Caco-2 (cell line): ENCODE measurements at places on chromosomes 4 and X. TPM values are rescaled to one million over a fixed set of nuclear protein-coding genes. Genes with fewer than 3 reads are reported as not detected.

DNA sequence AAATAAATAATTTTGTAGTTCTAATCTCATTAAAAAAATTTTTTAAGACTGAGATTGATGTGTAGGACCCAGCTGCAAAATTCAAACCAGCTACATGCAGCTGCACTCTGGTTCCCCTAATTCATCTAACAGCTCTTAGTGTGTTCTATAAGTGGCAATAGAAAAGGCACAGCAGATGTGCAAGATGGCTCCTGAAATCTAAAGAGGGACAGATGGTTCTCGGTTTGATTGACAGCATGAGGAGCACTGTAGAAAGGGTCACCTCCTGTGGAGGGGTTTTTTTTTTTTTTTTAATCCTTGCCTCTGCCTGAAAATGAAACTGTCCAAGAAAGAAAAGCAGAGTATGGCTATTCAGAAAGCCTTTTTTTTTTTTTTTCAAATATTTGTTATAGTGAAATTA lies 16.9 kb upstream of the OCIAD1 start:
- DNase-seq, result no peak

DNA sequence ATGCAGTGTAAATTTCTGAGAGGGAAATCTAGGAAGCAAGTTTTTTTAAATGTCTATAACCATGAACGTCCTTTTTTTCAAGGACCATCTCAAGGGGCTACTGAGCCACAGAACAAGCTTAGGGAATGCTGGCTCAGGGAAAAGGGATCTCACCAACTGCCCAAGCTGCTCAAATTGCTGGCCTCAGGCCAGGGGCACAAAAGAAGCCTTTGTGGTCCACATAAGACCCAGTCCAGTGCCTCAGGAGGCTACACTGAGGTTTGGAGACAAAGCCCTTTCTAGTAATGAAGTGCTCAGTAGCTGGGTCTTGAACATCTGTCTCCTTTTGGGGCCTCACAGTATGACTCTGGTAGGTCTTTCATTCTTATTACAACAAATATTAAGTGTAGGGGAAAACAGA lies 305.5 kb downstream of the RAB28 start:
- DNase-seq, result no peak

ARMCX4 gene
- 3.2 and 5.0 TPM in 2 replicates for total RNA-seq

- no peak for DNase-seq
These were observed 1351.8 kb downstream of the FSTL5 start for GRCh38 chr4:160811956-160812355.

- DNase-seq, result no peak
These were observed 219.1 kb upstream of the AMOT start for GRCh38 chrX:113059714-113060113.

WDR17 gene
- total RNA-seq, result 0.16 and 0.52 TPM in 2 replicates

- DNase-seq, result peak; percentile 7
These were observed 1.7 kb upstream of the SRP72 start for GRCh38 chr4:56465599-56466295.

POLA1 gene
- total RNA-seq, result 21.6 and 23.5 TPM in 2 replicates

DNA sequence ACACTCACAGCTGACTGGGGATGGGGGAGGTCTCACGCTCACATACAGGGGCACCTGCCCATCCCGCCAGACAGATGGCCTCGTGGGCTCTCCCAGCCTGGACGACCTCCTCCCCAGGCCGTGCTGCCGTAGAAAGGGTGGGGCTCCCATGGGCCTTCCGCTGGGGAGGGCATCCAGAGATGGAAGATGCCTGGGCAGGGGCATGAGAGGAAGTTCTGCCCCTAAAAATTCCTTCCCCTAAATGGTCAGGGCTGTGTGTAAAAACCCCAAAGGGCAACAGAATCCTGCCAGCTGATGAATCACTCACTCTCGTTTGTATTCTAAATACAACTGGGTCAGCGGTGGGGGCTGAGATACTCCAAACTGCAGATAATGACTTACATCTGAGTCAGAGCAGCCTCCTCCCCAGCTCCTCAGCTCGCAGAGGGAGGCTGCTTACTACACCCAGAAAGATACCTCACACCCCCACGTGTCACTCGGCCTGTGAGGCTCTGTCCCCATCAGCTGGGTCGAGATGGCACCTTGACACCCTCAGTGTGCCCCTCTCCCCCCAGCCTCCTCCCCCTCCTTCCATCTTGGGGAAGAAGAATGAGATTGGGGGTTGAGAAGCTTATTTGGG lies 10.1 kb downstream of the WDR1 start:
- DNase-seq, result no peak

DNA sequence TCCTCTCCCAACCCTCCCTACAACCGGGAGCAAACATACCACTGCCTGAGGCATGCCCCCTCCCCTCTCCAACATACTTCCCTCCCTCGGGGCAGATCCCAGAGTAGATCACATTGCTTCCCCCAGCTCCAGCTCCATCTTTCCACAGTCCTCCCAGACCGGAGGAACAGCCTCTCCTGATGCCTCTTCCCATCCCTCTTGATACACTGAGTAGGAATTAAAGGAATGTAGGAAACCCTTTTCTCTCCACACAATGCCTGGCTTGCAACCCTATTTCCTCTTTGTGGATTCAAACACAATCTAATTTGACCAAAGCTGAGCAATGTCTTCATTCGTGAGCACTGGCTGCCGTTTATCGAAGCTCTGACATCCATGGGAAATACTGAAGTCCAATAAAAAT lies 339.8 kb downstream of the BCOR start:
- DNase-seq, result no peak

SYP gene
- total RNA-seq, result 18.3 and 23.3 TPM in 2 replicates

- DNase-seq, result no peak
These were observed 91.3 kb downstream of the PTPN13 start for GRCh38 chr4:86685401-86685800.

GRCh38 chr4:156803056-156803455 lies 168.5 kb downstream of the PDGFC start:
- DNase-seq, result no peak
